ENCODE measurements at places on chromosomes 13 and 19.

- DNase-seq = no peak
Observed at GRCh38 chr13:41017817-41018601, 1.1 kb downstream of the ELF1 start.

GRCh38 chr19:28456708-28457320, 756.1 kb downstream of the UQCRFS1 start:
- no peak for DNase-seq

DNA sequence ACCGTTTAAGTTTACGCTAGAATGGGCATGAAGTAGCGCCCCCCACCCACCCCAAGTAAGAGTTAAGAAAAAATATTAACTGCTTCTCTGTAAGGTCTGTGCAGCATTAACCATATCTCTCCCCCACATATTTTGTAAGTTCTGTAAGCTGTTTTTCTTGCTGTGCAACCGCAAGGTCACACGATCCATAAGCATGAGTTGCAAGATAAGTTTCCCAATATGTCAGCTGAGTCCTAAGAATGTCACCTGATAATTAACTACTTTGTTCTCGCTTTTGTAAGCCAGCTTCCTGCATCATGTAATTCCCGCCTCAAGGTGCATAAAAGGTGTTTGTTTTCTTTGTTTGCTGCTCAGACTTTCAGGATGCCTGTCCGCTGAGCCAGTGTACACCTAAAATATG, 187.0 kb downstream of the MYO16 start:
- DNase-seq = no peak

GRCh38 chr13:100273552-100273951, 184.7 kb downstream of the PCCA start:
- DNase-seq = no peak

- DNase-seq = no peak
Observed at GRCh38 chr13:20006206-20006605, 47.7 kb downstream of the ZMYM2 start.

DNA sequence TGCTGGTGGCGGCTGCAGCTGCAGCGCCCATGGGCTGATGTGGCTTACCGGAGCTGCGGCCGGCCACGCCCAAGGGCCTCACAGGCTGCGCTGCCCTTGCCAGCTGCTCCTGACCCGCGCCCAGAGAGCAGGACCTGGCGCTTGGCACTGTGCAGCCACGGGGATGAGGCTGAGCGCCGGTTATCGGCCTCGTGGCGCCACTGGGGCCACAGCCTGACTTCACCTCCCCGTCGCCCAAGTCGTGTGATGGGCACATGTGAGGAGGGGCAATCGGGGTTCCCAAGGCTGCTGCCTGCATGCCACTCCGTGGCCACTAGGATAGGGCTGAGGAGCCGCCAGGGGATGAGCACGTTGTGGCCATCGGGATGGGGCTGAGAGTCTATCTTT, 77.2 kb upstream of the PABPC3 start:
- DNase-seq = no peak

DNA sequence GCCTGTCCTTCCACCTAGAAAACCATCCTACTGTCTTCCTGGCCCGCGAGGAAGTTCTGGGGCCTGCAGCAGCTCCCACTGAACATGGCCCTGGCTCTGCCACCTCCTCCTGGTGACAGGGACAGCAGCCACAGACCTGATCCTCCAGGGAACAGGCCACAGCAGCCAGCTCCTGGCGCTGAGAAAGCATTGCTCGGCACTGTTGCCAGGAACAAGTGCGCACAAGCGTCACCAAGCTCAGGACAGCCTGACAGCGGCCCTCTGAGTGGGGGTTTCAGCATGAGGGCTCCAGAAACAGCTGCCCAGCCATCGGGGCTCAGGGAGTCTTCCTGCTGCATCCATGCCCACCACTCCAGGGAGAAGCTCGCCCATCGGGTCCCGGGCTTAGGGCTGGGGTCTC, 21.9 kb downstream of the AP3D1 start:
- no peak for DNase-seq

DNA sequence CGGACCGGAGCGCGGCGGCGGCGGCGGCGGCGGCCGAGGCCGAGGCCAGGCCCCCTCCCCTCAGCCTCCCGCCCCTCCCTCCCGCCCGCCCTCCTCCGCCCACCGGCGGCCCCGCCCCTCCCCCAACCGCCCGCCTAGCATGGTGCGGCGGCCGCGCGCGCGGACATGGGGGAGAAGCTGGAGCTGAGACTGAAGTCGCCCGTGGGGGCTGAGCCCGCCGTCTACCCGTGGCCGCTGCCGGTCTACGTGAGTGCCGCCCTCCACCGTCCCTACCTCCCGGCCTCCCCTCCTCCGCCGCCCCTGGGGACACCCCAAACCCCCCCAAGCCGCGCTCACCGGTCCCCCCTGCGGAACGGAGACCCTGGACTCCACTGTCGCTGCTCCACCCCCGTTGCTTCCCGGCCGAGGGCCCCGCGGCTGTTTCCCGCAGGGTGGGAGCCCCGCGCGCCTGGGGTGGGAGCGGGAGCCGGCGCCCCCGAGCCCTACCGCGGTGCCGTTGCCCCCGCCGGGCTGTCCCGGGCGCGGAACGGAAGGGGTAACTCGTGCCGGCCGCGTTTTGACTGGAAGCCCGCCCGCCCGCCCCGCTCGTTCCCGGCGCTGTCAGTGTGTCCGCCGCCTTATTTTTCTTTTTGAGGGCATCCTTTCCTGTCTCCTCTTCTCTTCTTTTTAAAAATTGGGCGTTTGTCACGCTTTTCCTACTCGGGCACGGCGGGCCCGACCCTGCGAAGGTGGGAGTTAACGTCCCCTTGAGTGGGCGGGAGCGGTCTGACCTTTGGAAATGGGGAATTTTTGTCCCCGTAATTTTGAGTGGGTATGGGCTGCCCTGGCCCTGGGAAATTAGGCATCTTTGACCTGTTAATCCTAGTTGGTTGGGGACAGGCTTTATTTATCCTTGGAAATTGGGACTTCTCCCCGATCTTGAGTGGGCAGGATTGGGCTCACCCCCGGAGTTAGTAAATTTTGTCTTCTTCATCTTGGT, 576 bp downstream of the DOT1L start:
- no peak for DNase-seq

- DNase-seq = no peak
Observed at GRCh38 chr13:42569576-42570344, 4.2 kb upstream of the TNFSF11 start.

DNA sequence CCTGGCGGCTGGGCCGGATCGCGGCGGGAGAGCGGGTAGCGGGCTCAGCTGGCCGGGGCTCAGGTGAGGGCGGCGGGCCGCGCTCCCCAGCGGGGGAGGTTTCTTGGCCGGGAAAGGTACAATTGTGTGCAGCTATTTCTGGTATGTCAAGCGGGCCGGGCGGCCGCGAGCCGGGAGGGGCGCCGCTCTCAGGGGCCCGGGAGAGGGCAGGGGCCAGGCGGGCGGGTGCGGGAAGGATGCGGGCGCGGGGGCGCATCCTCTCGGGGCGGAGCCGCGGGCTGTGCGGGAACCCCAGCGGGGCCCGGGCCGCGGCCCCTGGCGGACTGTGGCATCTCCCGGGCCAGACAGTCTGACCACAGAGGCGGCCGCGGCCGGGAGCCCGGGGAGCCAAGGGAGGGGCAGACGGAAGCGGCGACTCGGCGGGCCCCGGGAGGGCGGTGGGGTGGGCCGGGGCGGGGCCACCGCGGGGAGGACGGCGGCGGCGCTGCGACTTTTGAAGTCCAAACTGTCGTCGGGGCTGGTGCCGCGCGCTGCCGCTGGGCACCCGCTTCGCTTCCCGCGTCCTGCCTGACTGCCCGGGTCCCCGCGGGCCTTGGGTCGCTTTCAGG, at the start of gene LMO7:
Gene LMO7 (plus strand): TSS at position 503 of the 608 bp plus-strand sequence. CDS start 328 bp downstream, outside the sequence.
- peak; percentile 82 for DNase-seq

DNA sequence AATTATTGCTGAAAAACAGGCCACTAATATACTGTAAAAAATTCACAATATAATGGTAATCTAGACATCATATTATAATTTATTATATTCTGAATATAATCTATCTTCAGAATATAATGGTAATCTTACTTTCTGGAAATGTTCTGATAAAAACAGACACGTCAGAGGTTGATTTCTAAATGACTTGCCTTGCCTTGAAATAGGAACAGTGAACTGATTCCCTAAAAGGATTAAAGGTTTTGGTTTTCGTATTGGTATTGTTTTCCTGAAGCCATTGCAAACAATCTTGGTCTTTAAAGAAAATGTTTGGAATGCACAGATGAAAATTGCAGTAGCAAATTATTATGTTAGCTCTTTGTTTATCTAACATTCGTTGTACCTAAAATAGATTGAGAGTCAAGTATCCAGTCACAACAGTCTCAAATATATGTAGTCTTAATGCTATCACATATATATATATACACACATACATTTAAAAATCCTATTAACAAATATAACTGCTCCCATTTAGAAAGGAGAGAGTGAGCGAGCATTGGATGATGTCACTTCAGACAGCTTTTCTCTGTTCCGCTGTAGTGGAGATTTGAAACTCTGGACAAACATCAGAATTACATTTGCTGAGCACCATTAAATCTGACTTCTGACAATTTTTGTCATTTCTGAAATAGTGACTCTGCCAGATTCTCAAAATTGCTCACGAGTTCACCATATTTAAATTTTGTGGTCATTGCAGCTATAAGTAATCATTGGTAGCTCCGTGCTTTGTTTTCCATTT, 1.7 kb downstream of the ITM2B start:
- DNase-seq = no peak

DNA sequence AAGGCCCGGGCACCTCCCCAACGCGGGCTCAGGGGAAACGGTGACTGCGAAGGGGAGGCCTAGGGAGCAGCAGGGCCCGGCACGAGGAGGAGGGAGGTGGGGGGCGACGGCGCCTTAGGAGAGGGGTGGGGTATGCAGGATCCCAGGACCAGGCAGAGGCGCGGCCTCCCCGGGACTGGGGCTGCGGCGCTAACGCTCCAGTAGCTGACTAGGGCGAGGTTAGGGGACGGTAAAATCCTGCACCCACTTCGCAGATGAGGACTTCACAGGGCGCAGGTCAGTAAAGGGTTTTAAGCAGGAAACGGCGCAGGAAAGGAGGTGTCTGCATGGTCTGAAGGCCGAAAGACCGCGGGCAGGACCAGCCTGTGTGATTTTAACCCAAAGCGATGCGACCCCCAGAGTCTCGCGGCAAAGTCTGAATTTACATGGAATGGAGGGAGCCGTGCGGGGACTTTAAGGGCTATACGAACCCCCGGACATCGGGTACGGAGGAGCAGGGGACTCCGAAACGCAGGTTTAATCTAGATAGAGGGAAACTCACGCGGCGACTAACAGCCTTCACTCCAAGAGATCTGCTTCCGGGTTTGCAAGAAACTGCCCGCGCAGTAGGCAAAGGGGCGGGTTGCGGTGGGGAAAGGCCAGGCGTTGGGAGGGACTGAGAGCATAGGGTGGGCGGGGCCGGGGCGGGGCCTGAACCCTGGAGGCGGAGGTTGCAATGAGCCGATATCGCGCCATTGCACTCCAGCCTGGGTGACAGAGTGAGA, at the start of gene ZNF665:
Gene ZNF665 (minus strand): TSS at position 588 of the 764 bp plus-strand sequence. CDS start 10,460 bp downstream, outside the sequence.
- peak; percentile 83 for DNase-seq

GRCh38 chr13:24074678-24075077, 85.8 kb upstream of the SPATA13 start:
- DNase-seq = no peak

GRCh38 chr19:35279985-35280821, 2.1 kb upstream of the HAMP start:
- DNase-seq = no peak

GRCh38 chr13:65965501-65965900, 1264.6 kb downstream of the PCDH9 start:
- DNase-seq = peak; percentile 56

DNA sequence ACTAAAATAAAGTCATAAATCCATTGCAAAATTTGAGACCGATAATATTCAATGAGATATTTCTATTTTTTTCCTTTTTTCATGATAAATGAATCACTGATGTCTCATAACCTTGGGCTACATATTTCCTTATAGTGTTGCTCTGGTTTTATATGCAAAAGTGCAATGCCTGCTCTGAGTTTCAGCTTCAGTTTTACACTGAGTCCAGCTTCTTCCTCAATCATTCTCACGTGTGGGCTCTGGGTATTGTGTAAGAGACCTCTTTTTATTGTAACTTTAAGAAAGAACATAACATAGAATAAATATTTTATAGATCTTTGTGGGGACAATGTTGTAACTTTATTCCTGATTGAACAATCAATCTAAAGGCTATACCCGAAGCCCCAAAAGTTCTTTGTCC, 280.2 kb upstream of the EDNRB start:
- DNase-seq = no peak

GRCh38 chr19:3369337-3370213, 3.2 kb downstream of the NFIC start:
- DNase-seq = peak; percentile 73

- DNase-seq = no peak
Observed at GRCh38 chr13:31818236-31818635, 78.9 kb downstream of the RXFP2 start.

- no peak for DNase-seq
Observed at GRCh38 chr19:29943615-29944014, 1.6 kb downstream of the URI1 start.

GRCh38 chr19:7564866-7565265, 29.3 kb downstream of the PNPLA6 start:
- DNase-seq = no peak

GRCh38 chr13:46575301-46575771, 22.4 kb downstream of the LRCH1 start:
- peak; percentile 25 for DNase-seq

GRCh38 chr19:47447470-47448359, 24.0 kb downstream of the SLC8A2 start:
- DNase-seq = no peak

- DNase-seq = no peak
Observed at GRCh38 chr19:14116525-14116917, 1.0 kb downstream of the PRKACA start.

DNA sequence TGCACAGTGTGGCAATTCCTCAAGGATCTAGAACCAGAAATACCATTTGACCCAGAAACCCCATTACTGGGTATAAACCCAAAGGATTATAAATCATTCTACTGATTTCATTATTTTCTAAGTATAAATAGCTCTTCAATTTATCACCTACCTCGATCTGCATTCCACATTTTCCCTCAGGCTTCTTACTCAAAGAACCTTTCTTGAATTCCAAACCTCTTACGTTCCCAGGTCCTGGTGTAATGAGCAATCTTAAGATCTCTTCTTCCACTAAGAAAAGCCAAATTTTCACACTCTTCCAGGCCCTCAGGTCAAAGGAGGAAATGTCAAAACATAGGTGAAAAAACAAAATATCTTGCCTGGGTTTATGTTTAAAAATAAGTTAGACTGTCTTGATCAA, 237.3 kb upstream of the GPC6 start:
- DNase-seq = no peak

DNA sequence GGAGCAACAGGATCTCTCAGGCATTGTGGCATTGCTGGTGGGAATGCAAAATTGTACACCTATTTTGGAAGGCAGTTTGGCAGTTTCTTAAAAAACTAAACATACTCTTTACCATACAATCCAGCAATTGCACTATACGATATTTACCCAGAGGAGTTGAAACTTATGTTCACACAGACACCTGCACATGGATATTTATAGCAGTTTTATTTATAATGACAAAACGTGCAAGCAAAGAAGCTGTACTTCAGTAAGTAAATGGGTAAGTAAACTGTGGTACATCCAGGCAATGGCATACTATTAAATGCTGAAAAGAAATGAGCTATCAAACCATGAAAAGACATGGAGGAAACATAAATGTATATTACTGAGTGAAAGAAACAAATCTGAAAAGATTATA, 71.6 kb upstream of the UBAC2 start:
- DNase-seq = no peak
